ENCODE measurements at places on chromosomes 2 and 18. TPM values are rescaled to one million over a fixed set of nuclear protein-coding genes. Genes with fewer than 3 reads are reported as not detected.

The AQP12B gene
- not detected for total RNA-seq

The BOK gene
- total RNA-seq: 64.9 TPM

The NCKAP5 gene
- 2.7 TPM for total RNA-seq

DNA sequence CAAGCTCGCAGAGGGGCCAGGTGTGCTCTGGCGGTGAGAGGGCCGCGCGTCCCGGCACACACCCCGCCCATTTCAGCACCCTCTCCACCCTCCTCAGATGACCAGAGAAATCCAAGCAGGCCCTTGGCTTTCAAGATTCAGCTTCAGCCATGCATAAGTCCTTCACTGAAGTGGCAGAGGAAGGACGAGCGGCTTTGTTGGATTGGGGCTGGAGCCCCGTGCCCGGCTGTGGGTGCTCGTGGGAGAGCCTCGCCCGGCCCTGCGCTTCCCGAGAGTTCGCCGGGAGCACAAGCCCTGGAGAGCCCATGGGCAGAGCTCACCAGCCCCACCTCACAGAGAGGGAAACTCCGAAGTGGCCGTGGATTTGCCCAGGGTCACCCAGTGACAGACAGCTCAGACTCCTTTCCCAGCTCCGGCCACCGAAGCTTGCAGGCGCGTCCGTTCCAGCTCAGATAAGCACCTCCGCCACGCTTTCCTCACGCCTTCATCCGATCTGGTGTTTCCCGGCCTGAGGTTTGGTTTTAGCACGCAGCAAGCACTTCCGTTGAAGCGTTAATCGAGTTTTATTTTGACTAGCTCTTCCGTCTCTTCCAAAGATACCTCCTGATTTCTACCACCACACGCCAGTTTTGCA is 45.6 kb upstream of the MTCL1 start:
- no peak for DNase-seq

- DNase-seq: no peak
Measured at GRCh38 chr2:170322140-170322766, 144.3 kb downstream of the MYO3B start.

The CNTNAP5 gene
- 0.30 TPM for total RNA-seq

- no peak for DNase-seq
Measured at GRCh38 chr2:210461401-210461800, 15.2 kb downstream of the LANCL1 start.

The SLC40A1 gene
- 3.1 TPM for total RNA-seq

The KCNG2 gene
- total RNA-seq: 0.16 TPM

DNA sequence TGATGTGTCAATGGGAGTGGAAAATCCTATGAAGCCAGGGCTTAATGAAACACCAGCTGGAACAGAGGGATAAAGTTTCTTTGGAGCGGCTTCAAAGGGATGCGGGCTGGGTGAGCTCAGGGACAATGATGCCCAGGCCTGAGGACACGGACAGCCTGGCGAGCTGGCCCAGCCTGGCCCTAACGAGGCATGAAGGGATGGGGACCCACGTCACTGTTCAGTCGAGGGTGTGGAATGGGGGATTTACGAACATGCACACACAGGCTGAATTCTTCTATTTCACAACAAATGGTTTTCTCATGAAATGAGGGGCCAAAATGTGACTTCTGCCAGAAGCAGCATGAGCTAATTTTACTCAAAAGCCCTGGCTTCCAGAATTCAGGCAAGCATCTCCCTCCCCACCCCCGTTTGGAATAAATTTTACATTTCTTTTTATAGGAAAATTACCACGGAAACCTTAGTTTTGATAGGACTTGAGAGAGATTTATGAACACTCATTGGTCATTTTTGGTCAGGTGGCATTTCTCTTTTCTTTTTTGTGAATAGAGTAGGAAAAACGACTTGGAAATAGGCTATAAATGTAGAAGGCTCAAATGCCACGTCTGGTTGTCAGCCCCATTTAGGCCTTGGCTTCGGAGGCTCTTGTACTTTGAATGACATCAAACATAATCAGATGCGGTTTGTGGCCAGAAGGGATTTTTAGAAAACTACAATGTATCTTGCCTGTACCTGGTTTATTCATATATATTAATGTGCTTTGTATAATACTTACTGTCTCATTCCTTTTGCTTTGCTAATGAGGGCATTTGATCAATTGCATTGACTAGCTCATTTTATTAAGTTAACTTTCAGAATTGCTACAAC is 893.8 kb upstream of the CELF4 start:
- DNase-seq: no peak
